Stimulated activated CD4-positive, alpha-beta T cell treated with anti-CD3 and anti-CD28 coated beads, Interleukin-12 subunit alpha, Interleukin-12 subunit beta, amount 100 ng/mL, for 4 hours (primary cell): ENCODE measurements at places on chromosomes 1 and 21.

GRCh38 chr21:35945089-35945671 is 115.1 kb downstream of the SETD4 start:
- no peak for DNase-seq

GRCh38 chr1:165306543-165307434 is 49.7 kb downstream of the LMX1A start:
- no peak for DNase-seq

- DNase-seq: no peak
These were observed 2.6 kb downstream of the STXBP3 start for GRCh38 chr1:108749081-108749480.

DNA sequence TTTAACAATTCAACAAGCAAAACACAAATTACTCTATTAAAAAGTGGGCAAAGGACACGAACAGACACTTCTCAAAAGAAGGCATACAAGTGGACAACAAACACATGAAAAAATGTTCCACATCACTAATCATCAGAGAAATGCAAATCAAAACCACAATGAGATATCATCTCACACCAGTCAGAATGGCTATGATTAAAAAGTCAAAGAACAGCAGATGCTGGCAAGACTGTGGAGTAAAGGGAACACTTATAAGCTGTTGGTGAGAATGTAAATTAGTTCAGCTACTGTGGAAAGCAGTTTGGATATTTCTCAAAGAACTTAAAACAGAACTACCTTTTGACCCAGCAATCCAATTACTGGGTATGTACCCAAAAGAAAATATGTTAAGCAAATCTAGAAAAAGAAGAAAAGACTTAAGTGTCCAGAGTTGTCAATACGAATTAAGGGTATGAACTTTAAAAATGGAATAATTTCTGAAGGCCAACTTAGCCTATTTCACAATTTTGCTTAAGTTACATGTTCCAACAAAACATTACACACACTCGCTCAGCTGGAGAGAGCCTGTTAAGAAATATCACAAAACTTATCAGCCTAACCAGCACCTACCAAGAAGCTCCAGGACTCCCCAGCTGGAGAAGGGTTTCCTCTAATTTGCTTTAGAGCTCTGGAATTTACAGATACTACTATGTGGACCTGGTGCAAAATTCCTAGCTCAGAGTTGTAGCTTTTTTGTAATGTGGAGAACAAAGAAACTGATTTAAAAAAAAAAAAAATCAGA is 232.1 kb downstream of the DUSP10 start:
- no peak for DNase-seq

- no peak for DNase-seq
These were observed 4.4 kb downstream of the ACBD3 start for GRCh38 chr1:226181996-226182714.

DNA sequence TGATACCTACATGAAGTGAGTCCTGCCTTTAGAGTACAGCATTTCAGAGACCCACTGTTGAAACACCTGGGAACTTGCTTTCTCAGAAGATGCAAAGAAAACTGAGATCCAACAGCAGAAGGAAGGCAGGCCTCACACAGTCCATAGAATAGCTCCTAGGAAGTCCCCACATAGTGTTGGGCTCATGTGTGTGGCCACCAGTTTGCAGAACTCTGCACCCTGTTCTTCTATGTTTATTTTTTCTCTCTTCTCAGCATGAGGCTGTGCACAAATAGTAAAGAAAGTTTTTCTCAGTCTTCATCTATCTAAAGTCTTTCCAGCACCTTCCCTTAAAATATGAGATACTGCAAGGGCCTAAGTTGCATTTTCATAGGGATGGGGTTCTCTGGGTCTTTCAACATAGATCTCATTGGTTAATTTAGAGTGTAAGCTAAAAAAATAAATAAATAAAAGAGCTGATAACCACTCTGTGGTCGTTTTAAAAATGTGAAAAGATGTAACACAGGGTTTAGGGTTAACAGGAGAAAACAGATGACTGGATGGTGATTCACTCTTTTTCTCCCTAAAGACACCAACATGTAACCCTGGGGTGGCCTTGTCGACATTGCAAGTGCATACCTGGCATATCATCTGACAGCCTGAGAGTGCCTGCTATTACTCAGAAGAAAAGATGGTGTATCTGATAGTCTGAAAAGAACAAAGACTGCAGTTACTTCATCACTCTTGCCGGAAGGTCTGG is 94.6 kb downstream of the ZC3H11B start:
- no peak for DNase-seq

DNA sequence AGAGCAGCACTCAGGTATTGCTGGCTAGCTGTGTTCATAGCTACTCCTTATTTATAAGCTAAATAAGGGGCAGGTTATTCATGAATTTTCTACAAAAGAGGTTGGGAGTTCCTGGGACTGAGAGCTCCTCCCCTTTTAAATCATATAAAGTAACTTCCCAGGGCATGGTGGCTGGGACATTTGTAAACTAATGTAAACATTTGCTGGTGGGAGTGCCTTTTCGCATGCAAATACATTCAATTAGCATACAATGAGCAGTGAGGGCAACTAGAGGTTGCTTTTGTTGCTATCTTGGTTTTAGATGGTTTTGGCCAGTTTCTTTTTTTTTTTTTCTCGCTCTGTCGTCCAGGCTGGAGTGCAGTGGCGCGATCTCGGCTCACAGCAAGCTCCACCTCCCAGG is 43.4 kb downstream of the GNPAT start:
- no peak for DNase-seq

DNA sequence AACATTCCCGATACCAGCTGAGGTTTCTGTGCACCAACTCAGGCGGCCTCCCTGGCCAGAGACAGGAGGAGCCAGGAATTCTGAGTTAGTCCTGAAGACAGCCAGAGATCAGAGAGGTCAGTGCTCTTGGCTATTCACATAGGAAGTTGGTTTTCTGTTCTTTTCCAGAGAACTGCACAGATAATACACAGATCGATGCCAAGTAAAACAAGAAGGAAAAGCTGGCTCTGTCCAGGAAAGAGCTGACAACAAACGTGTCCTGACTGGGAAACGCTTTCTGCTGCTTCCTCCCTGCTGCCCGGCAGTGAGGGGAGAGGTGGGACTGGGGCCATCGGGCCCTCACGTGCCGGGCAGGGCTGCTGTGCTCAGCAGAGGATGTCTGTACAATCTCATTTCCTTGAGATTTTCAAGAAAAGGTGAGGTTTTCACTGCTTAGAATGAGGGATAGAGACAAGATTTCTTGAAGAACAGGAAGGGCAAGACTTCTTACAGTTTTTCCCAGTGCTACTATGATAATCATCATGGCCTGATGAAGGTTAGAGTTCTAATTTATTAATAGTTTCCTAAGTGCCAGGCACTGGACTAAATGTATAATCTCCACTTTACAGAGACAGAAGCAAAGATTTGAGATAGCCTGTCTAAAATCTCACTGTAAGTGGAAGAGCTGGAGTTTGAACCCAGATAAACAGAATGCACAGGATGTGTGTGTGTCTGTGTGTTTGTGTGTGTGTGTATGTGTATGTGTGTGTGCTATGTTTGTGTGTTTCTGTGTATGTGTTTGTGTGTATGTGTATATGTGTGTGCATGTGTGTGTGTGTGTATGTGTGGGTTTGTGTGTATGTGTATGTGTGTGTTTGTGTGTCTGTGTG is 211.0 kb upstream of the RAB4A start:
- no peak for DNase-seq

- no peak for DNase-seq
These were observed 2.6 kb upstream of the FCRL6 start for GRCh38 chr1:159799446-159799985.
